ENCODE measurements at places on chromosomes 16 and 17.

DNA sequence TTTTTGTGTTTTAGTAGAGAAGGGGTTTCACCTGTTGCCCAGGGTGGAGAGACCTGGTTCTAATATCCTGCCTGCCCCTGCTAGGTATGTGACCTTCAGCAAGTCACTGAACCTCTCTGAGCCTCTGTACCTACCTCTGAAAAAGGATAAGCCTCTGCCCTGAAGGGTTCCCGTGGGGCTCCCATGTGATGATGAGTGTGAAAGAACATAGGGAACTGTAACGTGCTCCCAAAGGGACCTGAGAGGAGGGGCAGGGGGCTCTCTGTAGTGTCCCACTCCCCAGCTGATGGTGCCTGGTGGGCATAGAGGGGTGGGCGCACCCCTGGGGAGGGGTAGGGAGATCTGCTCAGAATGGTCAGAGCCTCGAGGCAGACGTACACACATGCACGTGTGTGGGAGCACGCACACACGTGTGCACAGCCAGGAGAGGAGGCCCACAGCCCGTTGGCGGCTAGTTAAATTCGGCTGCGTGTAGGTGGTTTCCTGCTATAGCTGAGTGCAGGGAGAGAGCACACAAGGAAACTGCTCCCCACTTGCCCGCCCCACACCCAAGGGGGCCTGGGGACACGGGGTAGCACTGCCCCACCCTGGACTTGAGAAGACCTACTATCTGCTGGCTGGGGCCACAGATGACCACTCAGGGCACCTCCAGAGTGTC, 6.7 kb downstream of the KCNH4 start:
- DNase-seq: no peak

DNA sequence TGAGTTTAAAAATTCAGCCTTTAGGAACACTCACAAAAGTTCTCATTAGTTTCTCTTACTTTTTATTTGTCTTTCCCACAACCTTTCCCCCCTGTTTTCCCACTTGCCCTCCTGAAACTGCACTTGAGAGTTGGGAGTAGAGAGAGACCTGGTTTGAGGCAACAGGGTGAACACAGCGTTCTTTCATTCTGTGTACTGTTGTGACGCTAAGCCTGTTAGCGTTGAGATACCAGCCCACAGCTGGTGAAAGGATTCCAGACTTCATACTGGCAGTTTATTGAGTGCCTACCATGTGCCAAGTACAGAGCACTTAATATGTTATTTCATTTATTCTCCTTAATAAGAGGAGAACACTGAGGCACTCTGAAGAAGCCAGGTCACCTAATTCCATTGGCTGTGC, 10.3 kb downstream of the TNRC6C start:
- DNase-seq: no peak

- no peak for DNase-seq
Measured at GRCh38 chr17:40755231-40755630, at the start of gene KRT25. KRT25 (minus strand) TSS chr17:40755331; CDS start chr17:40755271, 60 bp downstream.

DNA sequence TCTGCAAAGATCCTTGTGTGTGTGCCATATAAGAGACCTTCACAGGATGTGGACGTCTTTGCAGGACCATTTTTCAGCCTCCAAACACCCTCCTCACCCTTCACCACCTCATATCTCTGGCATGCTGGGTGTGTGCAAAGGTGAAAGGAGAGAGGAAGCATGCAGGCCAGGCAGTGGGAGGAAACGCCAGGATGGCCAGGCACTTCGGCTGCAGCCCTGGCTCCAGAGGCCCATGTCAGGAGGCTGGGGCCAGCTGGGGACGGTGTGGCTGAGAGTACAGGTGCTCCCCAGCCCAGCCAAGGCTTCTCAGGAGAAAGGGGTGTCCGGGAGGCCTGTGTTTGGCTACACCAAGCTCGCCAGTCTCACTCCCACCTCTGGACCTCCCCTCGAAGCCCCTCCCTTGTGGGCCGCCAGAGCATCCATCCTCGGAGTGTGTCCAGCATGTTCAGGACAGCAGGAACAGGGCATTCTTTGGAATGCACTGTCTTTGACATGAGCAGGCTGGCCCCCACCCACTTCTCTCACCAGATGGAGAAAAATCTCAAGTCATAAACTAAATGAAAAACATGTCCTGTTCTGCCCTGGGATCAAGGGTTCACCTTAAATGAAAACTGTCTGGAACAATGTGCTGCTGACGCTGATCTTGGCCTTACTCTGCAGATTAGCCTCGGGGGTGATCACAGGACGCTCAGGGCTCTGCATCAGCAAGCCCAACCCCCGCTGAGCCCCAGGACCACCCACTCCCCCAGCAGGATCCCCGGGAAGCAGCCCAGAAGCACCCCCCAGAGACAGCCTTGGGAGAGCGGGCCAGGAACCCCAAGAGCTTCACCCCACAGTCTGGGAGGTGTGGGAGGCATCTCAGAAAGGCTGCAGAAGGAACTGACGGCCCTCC, 15.9 kb downstream of the PEMT start:
- no peak for DNase-seq

GRCh38 chr16:77645764-77646163, 76.5 kb upstream of the NUDT7 start:
- DNase-seq: no peak

DNA sequence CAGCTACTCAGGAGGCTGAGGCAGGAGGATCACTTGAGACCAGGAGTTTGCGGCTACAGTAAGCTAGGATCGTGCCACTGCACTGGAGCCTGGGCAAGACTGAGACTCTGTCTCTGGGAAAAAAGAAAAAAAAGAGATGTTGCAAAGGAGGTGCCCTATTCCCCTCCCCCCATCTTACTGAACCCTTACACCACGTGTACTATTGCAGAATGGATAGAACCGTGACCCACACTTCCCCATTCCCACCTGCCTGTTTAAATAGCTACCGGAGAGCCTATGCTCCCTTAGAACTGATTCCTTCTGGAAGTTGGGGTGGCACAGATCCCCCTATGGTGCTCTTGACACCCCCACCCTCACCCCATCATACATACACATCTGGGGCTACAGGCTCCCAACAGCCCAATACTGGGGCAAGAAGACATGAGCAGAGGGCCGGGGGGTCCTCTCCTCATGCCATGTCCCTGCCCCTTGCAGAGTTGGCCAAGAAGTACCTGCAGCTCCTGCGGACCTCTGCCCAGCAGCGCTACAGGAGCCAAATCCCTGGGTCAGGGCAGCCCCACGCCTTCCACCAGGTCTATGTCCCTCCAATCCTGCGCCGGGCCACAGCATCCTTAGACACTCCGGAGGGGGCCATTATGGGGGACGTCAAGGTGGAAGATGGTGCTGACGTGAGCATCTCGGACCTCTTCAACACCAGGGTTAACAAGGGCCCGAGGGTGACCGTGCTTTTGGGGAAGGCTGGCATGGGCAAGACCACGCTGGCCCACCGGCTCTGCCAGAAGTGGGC, 35.7 kb downstream of the NLRC5 start:
- no peak for DNase-seq

Data from stimulated activated CD8-positive, alpha-beta memory T cell treated with anti-CD3 and anti-CD28 coated beads, Interleukin-15, amount 100 ng/mL, for 24 hours (primary cell).